ENCODE measurements at places on chromosomes 3 and 15.

DNA sequence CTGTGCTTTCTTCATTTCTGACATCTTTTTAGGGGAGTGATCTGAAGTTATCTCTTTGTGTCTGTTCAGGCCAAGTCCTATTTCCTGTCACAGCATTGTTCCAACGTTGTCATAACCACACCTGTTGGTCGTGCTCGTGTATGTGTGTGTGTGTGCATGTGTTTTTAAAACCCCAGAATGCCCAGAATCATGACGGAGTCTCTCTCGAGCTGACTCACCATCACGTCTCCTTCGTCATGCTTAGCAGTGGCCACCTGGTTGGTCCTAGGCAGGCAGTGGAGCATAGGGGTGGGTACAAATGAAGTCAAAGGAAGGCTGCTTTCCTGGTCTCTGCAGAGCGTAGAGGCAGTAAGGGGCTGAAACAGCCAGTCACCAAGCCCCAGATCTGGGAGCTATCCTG lies 126.8 kb upstream of the ABHD17C start:
- DNase-seq, result no peak

DNA sequence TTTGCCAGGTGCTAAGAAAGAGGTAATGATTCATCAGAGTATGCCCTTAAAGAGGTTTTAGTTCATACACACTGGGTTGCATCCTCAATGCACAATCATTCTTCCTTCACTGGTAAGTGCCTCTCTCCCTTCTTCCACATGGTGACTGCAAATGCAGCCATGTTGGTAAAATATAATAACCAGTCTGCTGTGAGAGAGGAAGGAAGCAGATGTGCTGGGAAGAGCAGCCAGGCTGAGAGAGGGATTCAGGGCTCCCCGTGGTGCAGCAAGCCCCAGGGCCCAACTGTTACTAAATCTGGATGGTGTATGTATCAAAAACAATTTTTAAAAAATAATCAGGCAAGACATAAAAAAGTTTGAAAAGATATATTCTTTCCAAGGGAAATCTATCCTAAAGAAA lies 498.1 kb downstream of the MAGI1 start:
- DNase-seq, result no peak

GRCh38 chr3:24781454-24781853 lies 286.8 kb upstream of the THRB start:
- DNase-seq, result no peak

DNA sequence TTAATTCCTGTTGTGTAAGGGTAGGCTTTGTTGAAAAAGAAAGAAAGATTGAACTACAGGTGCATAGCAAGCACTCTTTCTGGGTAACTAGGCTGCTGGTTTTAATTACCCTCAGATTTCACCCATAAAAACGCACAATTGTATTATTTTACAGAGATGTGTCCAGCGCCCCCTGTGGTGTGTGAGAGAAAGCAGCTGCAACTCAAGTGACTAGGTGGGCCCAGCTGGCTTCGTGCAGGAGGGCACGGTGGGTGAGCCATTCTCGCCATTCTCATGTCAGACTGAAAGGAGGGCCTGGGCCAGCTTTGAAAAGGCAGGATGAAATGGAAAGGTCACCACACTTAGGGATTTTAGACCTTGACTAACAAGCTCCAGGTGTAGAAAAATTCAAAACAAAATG lies 122.6 kb downstream of the LRIG1 start:
- peak; percentile 62 for DNase-seq

DNA sequence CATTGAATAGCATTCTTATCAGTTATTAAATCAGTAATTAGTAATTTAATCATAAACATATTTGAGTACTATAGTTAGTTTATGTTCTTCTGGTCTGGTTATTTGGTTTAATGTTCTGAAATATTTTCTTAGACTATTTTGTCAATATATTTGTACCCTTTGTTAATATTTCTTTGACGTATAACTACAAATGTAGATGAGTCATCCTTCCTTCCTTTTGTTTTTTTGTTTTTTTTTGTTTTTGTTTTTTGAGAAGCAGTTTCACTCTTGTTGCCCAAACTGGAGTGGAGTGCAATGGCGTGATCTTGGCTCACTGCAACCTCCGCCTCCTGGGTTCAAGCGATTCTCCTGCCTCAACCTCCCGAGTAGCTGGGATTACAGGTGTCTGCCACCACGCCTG lies 17.4 kb upstream of the EIF3J start:
- DNase-seq, result no peak

DNA sequence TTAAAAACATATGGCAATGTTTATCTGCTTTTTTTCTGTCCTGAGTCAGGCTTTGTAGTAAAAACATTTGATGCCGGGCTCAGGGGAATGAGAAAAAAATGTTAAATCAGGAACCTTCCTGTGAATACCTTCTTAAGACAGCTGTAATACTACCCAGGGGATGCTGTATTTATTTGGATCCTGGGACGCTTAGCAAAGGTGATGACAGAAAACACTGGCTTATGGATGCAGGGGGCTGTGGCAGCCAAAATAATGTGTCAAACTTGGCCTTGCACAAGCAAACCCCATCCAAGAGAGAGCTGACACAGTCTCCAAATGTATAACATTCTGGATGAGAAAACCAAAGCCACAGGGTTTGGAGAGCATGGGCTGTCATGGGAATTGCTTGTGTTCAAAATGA lies 438.2 kb upstream of the PROK2 start:
- DNase-seq, result no peak

DNA sequence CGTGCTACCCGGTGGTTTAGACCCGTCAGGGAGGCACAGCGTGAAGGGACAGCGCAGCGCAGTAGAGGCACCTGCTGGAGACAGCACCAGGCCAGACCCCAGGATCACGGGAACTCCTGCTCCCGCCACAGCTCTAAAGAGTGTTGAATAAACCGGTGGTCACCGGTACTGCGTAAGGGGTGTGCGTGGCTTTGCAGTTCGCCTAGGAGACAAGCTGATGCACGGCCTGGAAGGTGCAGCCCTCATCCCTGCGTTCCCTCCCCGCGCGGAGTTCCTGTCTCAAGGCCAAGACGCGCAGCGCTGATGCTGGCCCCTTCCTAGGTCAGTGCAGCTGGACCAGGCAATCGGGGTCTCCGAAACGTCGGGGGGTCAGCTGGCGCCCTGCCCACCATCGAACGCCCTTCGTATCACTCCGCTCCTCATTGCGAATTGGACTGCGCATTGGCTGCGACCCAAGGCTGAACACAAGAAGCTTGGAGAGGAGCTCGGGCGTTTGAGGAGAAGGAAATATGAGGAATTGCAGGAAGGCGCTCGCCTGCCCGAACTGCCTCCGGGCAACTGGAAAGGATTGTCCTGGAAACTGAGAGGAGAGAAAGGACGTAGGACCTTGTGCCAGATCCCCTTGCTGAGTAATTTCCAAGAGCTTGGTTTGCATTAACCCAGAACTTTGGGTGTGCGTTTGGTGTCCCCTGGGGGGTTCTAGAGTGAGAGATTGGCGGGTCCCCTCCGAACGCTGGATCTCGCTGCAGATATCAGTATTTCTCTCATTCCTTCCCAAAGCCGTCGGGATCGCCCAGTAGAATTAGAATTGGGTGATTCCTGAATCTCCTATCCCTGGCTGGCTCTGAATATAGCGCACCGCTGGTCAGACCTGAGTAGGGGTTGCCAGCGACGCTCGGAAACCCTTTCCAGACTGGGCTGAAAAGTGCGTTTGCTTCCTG lies 2.3 kb upstream of the SOX14 start:
- no peak for DNase-seq

DNA sequence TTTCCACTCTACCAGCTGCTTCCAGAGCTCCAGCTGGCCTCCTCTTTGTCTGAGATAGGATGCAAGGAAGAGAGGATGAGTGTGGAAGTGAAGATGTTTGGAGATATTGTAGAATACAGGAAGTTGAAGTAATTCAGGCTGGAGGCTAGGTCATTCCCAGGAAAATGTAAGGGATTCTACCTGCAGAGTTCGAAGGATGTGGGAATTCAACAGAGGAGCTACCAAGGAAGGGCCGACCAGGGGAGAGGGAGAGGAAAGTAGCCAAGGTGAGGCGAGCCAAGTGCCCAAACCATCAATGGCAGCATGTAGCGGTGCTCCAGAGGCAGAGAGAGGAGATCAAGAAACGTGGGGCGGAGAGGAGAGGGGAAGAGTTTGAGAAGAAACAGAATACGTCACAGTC lies 49.0 kb upstream of the EPHB3 start:
- no peak for DNase-seq

DNA sequence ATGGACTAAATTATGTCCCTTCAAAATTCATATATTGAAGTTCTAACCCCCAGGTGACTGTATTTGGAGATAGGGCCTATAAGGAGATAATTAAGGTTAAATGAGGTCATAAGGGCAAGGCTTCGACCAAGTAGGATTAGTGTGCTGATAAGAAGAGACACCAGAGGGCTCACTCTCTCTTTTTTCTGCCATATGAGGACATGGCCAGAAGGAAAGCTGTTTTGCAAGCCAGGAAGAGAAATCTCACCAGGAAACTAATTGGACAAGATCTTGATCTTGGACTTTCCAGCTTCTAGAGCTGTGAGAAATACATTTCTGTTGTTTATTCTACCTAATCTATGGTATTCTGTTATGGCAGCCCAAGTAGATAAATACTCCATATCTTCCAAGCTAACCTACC lies 503.6 kb upstream of the NAALADL2 start:
- no peak for DNase-seq

GRCh38 chr15:69045802-69046201 lies 31.3 kb downstream of the NOX5 start:
- DNase-seq, result no peak

DNA sequence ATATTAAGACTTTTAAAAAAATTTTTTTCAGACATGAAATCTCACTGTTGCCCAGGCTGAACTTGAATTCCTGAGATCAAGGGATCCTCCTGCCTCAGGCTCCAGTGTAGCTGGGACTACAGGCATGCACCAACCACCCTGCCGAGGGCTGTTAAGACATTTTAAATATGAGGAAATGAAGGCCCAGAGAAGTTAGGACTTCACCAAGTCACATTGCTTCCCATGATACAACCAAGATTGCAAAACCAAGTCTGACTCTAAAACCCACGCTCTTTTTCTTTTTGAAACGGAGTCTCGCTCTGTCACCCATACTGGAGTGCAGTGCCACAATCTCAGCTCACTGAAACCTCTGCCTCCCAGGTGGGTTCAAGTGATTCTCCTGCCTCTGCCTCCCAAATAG lies 28.0 kb downstream of the PTPN9 start:
- DNase-seq, result no peak

DNA sequence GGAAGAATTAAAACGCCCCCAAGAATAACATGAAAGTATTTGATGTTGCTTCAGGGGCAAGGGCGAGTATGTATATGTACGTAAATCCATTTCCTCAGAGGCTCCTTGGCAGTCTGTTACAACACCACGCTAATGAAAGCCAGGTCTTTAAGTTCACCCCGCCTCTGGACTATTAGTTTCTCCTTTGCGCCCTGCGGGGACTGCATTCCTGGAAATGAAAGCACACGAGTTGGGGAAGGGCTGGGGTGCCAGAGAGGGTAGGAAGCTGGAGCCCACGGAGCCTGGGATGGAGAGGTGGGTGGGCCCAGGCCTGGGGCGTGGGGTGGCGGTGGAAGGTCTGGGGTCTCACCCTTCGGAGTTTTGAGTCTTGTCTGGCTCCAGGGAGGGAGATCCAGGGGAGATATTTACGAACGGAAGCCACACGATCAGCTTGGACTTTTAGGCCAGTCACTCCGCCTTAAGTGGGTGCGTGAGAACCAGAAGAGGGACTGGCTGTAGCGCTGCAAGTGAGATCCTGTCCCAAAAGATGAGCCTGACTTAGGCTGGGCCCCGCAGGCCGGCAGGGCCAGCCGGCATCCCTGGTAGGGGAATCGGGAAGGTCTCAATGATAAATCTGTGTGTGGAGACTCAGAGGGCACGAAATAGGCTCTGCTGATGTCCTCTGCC lies 1.6 kb upstream of the PLCL2 start:
- DNase-seq, result no peak

- no peak for DNase-seq
These were observed 414.3 kb downstream of the RBMS3 start for GRCh38 chr3:29695201-29695600.
